ENCODE measurements at places on chromosomes 2 and 18.
A peak's percentile ranks its signal among the peaks of the same experiment; 100 is the strongest.

DNA sequence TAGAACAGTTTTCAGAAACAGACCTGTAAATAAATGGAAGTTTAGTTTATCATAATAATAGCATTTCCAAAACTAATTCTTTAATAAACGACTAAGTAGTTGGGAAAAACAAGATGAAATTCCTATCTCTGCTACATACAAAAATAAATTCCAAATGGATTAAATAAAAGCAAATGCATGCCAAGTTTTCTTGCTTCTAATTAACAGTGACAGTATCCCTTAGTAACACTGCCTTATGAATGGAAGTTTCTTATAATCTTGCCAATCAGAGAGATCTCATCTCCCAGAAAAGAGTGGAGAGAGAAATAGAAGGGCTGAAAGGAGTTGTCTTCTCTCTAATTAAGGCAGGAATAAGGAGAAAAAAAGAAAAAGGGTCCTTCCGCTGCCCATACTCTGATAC, 133.9 kb downstream of the GFPT1 start:
- DNase-seq: no peak

- peak; percentile 48 for DNase-seq
Measured at GRCh38 chr18:11908182-11909060, at the start of gene MPPE1. Gene MPPE1 (minus strand): TSS chr18:11908317. CDS start chr18:11897264, 11,053 bp downstream.

GRCh38 chr2:126901459-126901858, 2.8 kb downstream of the TEX51 start:
- no peak for DNase-seq

DNA sequence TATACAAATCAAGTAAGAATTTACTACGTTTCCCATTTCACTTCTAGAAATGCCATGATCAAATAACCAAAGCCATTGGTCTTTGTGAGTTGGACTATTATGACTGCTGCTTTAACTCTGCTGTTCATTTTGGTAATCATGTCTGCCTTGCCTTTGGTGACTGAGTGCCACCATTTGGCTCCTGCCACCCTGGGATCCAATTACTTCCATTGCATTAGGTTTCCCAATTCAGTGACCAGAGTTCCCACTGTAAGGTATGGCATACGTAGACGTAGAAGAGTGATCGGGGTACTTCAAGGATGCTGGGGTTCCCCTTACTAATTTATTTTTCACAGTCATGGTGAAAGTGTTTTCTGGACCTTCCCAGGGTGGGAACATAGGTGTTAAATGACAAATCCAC, 90.1 kb downstream of the SPIRE1 start:
- no peak for DNase-seq

DNA sequence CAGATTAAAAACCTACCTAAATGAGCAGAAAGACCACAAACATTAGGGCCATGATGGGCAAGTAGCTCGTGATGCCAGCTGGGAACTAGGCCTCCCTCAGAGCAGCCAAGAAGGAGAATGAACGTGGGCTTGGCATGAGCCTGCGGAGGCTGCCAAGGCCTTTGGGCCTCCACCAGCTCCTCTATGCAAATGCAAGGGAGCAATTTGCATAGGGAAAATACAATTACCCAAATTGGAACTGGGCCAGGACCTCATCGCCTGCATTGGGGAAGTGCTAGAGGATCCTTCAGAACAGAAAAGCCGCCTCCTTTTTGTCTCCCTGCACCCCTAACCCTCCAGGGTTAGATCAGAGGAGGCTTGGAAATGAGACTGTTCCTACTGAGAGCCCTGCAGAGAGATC, 326.4 kb downstream of the SMAD2 start:
- DNase-seq: no peak

DNA sequence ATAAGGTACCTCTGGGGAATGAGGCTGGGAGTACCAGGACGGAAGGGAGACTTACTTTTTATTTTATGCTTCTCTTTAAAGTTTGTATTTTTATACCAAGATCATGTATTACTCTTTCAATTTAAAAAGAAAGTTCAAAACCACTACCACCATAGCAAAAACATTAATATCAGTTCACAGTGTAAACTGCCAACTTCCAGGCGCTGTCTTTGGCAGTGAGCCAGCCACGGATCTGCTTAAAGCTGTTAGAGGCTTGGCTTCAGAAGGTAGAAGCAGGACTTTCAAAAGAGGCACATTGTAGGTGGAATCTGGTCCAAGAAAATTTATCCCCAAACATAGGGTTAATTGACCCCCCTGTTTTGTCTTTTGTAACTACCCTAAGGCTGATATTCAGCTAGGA, 74.8 kb downstream of the B3GNT2 start:
- no peak for DNase-seq

DNA sequence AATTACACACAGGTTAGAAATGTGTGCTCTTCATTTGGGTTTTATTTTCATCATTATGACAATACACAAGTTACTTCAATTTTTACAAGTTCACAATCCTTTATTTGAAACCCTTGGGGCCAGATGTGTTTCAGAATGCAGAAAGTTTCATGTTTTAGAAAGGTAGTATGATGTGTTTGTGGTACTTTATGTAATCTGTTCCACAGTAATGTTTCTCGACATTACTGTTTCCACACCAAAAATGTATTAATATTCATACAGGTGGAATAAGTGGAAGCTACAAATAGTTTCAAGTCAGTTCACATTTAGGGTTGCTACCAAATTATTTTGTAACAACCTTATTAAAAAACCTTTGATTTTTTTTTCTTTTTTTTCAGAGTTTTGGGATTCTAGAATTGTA, 10.4 kb downstream of the UBE2E3 start:
- no peak for DNase-seq

DNA sequence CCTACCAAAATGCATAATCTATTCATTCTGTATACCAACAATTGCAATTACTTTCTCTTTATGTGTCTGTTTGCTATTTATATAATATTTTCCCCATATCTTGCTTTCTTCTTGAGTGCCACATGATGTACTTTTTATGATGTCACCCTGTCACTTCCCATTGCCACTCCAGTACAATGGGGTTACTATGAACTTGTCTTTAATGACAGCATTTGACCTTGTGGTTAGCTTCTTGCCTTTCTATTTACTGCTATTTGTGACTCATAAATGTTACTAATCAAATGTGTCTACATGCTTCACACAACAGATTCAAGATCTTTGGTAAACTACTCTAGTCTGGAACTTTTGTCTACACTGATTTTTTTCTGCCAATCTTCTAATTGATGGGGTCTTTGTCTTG, 486.3 kb downstream of the NR4A2 start:
- no peak for DNase-seq

DNA sequence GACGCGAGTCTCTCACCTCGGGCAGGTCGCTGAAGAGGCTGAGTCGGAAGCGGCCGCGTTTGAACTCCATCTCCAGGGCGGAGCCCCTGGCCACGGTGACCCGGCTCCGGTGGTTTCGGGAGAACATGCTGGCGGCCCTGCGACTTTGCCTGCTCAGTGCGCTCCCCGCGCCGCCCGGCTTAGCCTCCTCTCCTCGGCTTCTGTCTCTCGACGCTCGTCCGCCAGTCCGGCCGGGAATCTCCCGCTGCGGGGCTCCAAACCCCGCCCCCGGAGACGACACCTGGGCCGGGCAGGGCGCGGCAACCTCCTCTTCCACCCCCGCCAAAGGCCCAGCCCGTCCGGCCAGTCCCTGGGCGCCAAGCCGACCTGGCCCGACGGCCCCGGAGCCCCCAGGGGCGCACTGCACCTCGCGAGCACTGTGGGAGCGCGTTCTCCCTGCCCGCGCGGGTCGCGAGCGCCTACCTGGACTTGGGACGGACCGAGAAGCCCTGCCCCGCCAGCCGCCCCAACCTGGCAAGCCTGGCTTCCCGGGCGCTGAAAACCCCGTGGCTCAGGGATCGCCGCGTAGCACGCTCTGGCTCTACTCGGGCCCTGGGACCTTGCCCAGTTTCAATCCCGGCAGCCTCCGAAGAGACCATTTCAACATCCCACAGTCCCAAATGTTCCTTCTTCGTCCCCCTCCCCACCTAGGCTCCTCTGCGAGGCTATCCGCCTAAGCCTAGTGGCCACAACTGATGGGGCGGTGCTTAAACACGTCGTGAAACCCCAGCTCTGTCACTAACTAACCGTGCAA, at the start of gene RTKN:
RTKN (minus strand) TSS at position 248 of the 793 bp plus-strand sequence; CDS start at position 127, 121 bp downstream.
- DNase-seq: no peak

- DNase-seq: no peak
Measured at GRCh38 chr18:32911660-32912284, 138.9 kb upstream of the KLHL14 start.

GRCh38 chr2:48534781-48535180, 4.8 kb downstream of the STON1 start:
- no peak for DNase-seq

GRCh38 chr2:62426154-62426912, 79.7 kb downstream of the TMEM17 start:
- no peak for DNase-seq

- DNase-seq: no peak
Measured at GRCh38 chr2:223050900-223051504, 988 bp upstream of the KCNE4 start.

DNA sequence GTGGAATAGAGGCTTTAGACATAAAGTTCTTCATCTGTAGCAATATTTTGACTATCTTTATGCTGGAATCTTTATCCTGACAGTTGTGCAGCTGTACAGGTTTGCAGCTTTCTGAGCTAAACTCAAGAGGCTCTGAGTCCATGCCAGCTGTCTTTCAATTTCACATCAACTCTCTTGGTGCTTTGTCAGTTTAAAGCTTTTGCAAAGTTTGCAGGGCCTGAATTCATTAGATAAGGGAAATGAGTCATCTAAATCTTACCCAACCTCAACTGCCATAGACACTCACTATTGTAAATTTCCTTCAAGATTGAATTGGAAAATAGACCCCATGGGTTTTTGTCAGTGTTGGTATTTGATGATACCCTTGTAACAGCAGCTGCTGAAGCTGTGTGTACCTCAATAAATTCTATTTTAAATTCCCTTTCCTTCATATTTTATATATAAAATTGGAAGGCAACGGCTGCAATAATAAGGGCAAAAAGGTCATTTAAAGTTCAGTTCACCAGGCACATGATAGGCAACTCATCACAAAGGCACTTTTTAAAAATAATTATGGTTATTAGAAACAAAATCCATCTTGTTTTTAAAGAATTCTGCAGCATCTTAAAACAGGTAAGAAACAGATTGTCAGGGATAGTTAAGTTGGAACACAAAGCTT, 169.9 kb upstream of the SLC39A10 start:
- DNase-seq: no peak

DNA sequence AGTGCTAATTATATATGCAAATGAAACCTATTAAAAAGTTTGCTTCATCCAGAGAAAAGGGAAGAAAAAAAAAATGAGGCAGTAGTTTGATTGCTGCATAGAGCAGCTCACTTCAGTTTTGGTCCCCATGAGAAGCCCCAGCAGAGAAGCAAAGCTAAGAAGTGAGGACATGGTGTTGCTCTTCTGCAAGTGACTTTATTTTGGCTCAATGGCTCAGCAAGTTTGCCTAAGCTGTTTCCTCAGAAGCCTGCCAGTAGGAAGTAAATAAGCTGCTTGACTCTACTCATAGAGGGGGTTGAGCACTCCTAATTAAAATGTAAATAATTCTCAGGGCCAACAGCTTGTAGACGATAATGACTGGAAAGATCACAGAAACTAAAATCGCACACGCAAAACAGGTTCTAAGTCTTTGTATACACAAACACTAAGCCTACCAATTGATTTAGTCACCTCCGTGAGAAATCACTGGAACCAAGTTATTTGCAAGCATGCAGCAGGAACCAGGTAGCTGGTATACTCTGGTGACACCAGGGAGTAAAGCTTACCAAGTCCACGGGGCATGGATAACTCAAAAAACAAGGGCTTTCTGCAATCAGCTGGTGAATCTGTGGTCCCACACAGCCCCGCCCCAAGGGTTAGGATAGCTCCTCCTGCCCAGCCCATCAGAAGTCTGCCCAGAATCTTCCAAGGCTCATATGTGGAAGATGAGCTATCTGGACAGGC, 39.7 kb upstream of the NABP1 start:
- no peak for DNase-seq

DNA sequence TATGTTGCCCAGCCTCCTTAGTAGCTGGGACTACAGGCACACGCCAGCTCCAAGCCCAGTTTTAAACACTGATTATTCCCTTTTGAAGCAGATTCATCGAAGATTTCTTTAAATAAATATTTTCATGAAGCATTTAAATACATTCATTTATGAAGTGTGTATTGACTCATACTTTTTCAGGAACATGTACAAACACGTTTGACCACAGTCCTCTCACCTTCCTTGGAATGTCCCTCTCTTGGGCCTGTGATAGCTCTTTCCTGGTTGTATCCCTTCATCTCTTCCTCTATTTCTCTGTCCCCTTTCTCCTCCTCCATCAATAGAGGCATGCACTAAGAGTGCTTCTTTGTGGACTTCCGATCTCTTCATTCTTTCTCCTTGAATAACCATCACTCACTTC, 2.5 kb downstream of the PSTPIP2 start:
- DNase-seq: no peak

- DNase-seq: no peak
Measured at GRCh38 chr2:240364582-240364960, 70.9 kb upstream of the GPC1 start.

DNA sequence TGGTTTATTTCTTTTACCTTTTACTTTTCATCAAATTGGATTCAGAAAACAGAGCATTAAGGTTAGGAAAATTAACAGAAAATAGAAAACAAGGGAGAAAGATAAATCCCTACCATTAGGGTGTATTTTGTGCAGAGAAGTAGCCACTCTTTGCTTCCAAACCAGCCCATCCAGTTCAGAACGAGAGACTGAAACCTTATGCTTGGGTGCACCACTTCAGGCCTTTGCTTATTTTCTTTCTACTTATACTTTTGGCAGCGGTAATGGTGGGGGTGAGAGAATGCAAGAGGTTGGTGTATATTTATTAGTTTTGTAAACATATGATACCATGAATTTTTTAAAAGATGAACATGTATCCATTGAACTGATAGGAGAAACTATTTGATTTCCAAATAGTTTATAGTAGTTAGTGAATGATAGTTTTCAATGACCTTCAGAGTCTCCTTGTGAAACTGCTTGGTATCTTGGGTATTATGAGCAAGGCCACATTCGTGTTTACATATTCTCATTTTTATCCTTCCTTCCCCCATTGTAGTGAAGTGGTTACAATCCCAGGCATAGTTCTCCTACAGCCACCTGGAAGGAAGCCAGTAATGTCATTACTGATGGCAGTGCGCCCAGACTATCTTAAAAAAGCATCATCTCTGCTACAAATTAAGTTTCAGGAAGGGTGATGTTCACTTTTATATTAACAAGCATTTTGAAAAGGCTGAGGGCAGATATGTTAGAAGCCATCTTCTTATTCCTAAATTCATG, 60.8 kb downstream of the MFSD6 start:
- peak; percentile 68 for DNase-seq

- no peak for DNase-seq
Measured at GRCh38 chr18:62957885-62958472, 242.6 kb downstream of the PHLPP1 start.

GRCh38 chr2:25517701-25518100, 155.7 kb downstream of the DTNB start:
- DNase-seq: no peak

DNA sequence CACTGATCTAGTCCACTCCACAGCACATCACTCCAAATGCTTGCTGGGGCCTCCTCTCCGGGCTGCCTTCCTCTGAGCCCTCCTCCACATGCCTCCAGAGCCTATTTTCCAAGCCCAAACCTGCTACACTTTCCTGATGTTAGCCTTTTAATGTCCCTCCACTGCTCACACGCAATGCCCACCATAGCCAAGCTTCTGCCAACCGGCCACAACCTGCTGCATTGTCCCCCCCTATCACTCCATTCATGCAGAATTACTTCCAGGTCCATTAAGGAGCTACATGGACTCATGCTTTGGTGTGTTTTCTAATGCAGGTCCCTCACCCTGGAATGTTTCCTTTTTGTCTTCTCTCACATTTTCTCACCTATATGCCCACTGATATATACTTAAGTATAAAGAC, 129.3 kb downstream of the MARCHF4 start:
- no peak for DNase-seq

GRCh38 chr2:47437287-47437686, 34.3 kb downstream of the MSH2 start:
- DNase-seq: no peak

Data from T1000 (cell line).